Colonic mucosa (tissue), 4 donors: ENCODE measurements at places on chromosomes 6 and 20.

- no peak for DNase-seq
- H3K27ac ChIP-seq, result no peak overlapping the region
- H3K4me1 ChIP-seq, result peaks cover 4% of the 10 kb centered on the region
- H3K27me3 ChIP-seq, result no peaks in the 10 kb centered on the region
- H3K4me3 ChIP-seq, result no peak overlapping the region
Observed at GRCh38 chr6:168277274-168277669, 42.3 kb downstream of the DACT2 start.

DNA sequence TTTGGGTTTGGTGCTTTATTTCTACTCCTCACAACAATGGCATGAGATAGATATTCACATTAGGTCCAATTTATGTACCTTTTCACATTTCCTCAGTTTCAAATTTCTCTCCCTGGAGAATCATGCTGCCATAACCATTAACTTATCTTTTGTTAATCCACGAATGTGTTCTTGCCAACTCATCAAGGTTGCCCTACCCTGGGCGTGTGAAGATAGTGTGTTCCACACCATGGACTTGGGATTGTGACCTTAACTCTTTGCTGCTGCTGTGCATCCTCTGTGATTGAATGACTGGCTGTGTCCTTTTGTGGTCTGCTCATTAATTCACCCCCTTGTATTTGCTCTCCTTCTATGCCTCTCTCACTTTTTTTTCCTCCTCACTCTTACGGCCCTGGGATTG is 34.2 kb upstream of the SNRPB2 start:
- DNase-seq, result no peak
- no peak overlapping the region for H3K4me3 ChIP-seq
- H3K27ac ChIP-seq, result no peak overlapping the region
- no peaks in the 10 kb centered on the region for H3K36me3 ChIP-seq

DNA sequence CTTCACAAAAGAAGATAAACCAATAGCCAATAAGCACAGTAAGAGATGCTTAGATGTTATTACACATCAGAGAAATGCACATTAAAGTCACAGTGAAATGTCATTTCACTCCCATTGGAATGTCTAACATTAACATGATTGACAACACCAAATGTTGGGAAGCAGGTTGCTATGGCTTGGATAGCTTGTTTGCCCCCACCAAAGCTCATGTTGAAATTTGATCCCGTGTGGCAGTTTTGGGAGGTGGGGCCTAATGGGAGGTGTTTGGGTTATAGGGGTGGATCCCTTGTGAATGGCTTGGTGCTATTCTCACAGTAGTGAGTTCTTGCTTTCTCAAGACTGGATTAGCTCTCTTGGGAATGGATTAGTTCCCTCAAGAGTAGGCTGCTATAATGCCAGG is 44.8 kb downstream of the MRAP2 start:
- no peak overlapping the region for H3K4me3 ChIP-seq
- H3K27ac ChIP-seq, result no peak overlapping the region
- no peaks in the 10 kb centered on the region for H3K27me3 ChIP-seq
- H3K4me1 ChIP-seq, result no peaks in the 10 kb centered on the region
- no peaks in the 10 kb centered on the region for H3K36me3 ChIP-seq
- no peak for DNase-seq

- no peaks in the 10 kb centered on the region for H3K36me3 ChIP-seq
- no peak for DNase-seq
- H3K27ac ChIP-seq, result no peak overlapping the region
- H3K4me3 ChIP-seq, result no peak overlapping the region
- no peaks in the 10 kb centered on the region for H3K4me1 ChIP-seq
Observed at GRCh38 chr6:57182017-57182432, 9.9 kb downstream of the BAG2 start.

- H3K4me3 ChIP-seq, result no peak overlapping the region
- H3K27ac ChIP-seq, result no peak overlapping the region
- peaks cover 18% of the 10 kb centered on the region for H3K4me1 ChIP-seq
- no peaks in the 10 kb centered on the region for H3K27me3 ChIP-seq
Observed at GRCh38 chr6:7111095-7111690, 3.4 kb downstream of the RREB1 start.

DNA sequence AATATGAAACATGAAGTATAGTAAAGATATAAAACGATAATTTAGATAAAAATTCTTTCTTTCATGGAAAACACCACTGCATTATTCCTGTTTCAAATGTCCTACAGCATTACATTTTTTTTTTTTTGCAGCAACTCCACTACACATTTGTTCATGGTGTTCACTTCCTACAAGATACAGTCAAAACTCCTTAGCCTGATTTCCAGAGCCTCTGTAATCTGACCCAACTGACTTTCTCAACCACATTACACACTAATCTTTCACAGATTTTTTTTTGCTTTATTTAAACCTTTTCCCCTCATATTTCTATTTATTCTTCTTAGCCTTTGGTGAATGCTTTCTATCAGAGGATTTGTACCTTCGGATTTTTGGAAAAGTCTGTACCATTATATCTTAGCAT is 176.5 kb upstream of the PDE7B start:
- DNase-seq, result no peak
- no peaks in the 10 kb centered on the region for H3K36me3 ChIP-seq

GRCh38 chr6:134211297-134211696 is 106.6 kb downstream of the SGK1 start:
- H3K4me1 ChIP-seq, result no peaks in the 10 kb centered on the region
- no peaks in the 10 kb centered on the region for H3K36me3 ChIP-seq
- no peaks in the 10 kb centered on the region for H3K27me3 ChIP-seq
- no peak overlapping the region for H3K27ac ChIP-seq

DNA sequence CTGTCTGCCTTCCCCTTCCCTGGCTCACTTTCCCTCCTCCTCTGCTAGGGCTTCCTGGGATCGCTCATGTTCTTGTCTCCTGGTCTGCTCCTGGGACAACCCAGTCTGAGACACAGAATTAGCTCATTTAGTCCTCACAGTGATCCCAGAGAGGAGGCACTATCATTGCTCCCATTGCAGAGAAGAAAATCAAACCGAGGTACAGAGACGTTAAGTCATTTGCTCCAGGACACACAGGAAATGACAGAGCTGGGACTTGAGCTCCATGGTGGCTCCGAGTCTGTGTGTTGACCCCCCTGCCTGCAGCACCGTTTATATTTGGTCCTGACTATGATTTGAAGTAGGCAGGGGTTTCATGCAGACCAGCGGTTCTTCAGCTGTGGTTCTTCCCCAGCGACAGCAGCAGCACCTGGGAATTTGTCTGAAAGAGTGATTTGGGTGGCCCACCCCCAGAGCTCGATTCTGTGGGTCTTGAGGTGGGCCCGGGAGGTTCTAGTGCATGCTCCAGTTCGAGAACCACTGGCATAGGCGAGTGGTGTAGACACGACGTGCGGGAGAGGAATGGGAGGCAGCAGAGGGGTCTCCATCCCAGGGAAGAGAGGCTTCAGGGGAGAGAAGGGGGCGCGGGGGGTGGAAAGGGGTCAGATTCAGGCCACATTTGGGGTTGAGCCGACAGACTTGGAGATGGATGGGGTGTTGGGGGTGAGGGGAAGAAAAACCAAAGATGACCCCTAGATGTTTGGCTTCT is 24.7 kb downstream of the PCK1 start:
- no peaks in the 10 kb centered on the region for H3K36me3 ChIP-seq
- H3K27ac ChIP-seq, result no peak overlapping the region
- H3K4me1 ChIP-seq, result peaks cover 12% of the 10 kb centered on the region

DNA sequence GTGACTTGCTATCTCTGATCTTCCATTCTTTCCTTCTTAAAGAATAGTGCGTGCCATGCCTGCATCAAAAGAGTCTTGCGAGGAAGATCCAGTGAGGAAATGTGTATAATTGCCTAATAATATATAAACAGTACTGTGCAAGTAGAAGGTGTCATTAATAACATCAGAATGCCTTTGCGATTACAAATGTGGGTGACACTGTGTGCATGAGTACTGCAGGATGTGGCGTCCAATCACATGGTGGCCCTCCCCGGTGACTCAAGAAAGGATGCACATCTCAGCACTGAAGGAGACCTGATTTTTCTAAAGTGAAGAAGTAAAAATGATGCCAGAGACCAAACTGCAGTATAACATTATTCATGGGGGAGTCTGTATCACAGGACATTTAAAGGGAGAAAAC is 107.5 kb upstream of the EDN1 start:
- H3K27me3 ChIP-seq, result no peaks in the 10 kb centered on the region
- no peaks in the 10 kb centered on the region for H3K36me3 ChIP-seq
- H3K4me3 ChIP-seq, result no peak overlapping the region
- DNase-seq, result no peak

DNA sequence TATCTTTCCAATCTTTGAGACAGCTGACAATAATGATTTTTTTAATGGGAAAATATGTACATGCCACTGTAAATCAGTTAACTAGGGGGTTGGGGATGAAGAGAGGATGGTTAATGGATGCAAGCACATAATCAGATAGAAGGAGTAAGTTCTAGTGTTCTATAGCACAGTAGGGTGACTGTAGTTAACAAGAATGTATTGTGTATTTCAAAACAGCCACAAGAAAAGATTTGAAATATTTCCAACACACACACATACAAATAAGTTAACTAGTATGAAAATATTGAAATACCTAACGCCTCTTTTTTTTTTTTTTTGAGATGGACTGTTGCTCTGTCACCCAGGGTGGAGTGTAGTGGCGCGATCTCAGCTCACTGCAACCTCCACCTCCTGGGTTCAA is 153.4 kb upstream of the SALL4 start:
- peaks cover 6% of the 10 kb centered on the region for H3K4me1 ChIP-seq
- H3K27me3 ChIP-seq, result no peaks in the 10 kb centered on the region
- no peak overlapping the region for H3K4me3 ChIP-seq
- no peaks in the 10 kb centered on the region for H3K36me3 ChIP-seq
- no peak overlapping the region for H3K27ac ChIP-seq
